Left renal pelvis (tissue), 4 donors: ENCODE measurements at places on chromosomes 3 and 15.

DNA sequence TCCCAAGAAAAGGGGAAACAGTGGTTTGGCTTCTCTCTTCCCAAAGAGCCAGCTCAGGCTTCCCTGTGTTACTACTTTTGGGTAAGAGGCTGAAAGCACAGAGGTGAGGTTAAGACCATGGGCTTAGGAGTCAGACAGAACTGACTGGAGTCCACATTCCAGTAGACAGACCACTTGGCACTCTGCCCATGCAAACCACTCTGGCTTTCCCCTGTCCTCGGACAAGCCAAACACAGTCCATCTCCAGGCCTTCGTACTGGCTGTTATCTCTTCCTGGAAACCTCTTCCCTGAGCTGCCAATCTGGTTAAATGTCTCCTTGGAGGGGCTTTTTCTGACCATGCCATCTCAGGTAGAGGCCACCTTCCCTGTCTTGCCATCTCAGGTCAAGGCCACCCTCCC is 53.1 kb upstream of the FAM3D start:
- DNase-seq, result no peak

- DNase-seq, result no peak
Observed at GRCh38 chr3:33060609-33061337, 36.2 kb downstream of the GLB1 start.

DNA sequence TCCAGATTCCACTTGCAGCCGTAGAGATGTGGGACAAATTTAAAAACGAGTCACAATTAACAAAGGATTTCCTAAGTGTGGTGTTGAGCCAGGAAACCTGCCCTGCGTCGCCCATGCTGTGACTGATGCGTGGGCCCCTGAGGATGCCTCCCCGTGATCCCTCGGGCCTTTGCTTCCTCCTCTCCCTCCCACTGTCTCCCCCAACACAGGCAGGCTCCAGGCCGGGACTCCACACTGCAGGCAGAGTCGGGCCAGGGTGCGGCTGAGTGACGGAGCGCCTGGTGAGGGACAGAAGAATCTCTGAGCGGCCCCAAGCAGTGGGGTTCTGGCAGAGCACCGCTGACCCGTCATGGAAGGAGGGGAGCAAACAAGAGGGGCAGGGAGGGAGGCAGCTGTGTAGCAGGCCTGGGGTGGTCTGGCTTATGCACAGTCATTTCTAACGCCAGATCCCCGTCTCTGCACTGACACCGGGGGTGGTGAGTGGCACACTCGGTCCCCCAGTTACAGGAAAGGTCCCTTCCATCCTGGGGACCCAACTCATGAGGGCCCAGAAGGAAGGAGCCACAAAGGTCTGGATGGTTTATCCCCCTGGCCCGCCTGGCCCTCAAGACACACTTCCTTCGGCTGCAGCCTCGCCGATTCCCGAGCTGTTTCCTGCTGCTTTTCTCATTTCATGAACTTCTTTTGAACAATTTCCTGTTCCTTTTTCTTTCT is 91.0 kb downstream of the XXYLT1 start:
- no peak for DNase-seq

DNA sequence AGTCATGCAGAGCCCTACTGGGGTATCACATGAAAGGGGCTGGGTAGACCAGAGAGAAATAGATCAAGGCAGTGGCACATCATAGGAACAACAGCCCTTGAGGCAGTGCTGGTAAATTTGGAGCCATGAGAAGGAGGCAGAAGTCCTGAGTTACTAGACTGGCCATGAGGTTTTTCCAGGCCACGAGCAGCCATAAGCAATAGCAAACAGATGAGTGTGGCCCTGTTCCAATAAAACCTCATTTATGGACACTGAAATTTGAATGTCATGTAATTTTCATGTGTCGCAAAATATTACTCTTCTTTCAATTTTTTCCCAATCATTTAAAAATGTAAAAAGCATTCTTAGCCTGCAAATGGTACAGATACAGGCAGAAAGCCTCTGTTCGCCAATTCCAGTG is 28.1 kb upstream of the LRRN1 start:
- no peak for DNase-seq

DNA sequence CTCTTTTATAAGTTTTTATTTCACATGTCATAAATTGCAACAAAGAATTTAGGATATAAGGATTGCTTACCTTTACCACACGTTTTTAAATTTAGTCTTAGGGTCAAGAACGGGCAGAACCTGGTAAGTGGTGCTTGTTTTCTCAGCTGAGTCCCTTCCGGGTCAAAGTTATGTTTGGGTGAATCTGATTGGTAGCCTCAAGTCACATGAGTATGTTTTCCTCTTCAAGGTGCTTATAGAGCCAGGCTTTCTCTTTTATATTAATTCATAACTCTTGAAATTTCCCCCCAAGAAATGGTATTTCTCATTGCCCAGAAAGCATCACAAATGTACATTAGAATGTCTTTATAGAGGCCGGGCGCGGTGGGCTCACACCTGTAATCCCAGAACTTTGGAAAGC is 415.7 kb upstream of the ROBO2 start:
- DNase-seq, result no peak

- no peak for DNase-seq
Observed at GRCh38 chr15:82114660-82115059, 68.8 kb upstream of the MEX3B start.

DNA sequence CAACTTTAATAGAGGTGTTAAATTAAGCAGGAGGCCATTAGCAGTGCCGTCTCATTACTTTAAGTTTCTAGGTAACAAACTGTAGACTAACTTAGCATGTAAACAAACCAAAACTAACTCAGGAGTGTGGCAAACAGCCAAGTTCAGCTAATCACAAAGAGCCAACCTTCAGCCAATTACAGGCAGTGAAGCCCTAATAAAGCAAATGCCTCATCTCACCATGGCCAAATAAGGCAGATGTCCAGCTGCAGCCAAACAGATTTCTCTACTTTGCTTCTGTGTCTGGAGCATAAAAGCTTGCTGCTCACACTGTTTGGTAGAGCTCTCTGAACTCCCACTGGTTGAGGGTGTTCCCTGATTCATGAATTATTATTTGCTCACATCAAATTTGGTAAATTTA is 835.4 kb upstream of the GBE1 start:
- DNase-seq, result no peak
